ENCODE measurements at places on chromosomes 2 and 18. TPM values are rescaled to one million over a fixed set of nuclear protein-coding genes. Genes with fewer than 3 reads are reported as not detected.

Gene FEV
- not detected for polyA plus RNA-seq

Gene CHRNG
- not detected for polyA plus RNA-seq

Gene NRP2
- 45.2 TPM for polyA plus RNA-seq

Gene GKN2
- not detected for polyA plus RNA-seq

Gene EML6
- 0.19 TPM for polyA plus RNA-seq

Gene MARCHF4
- 12.0 TPM for polyA plus RNA-seq

Gene CFC1
- not detected for polyA plus RNA-seq

Gene HMSD
- polyA plus RNA-seq, result 0.19 TPM

Gene FOXI3
- not detected for polyA plus RNA-seq

Gene ACSL3
- 29.2 TPM for polyA plus RNA-seq

Gene MDH1
- polyA plus RNA-seq, result 195 TPM

Gene MYCN
- not detected for polyA plus RNA-seq

Gene IL18R1
- polyA plus RNA-seq, result 0.14 TPM

Gene TRIM43
- not detected for polyA plus RNA-seq

Gene CCL20
- polyA plus RNA-seq, result not detected

Gene SH3RF3
- polyA plus RNA-seq, result 5.3 TPM

Gene ITGB1BP1
- polyA plus RNA-seq, result 88.1 TPM

All from IMR-90 (cell line).